ENCODE measurements at places on chromosomes 5 and 9.
A peak's percentile ranks its signal among the peaks of the same experiment; 100 is the strongest.

DNA sequence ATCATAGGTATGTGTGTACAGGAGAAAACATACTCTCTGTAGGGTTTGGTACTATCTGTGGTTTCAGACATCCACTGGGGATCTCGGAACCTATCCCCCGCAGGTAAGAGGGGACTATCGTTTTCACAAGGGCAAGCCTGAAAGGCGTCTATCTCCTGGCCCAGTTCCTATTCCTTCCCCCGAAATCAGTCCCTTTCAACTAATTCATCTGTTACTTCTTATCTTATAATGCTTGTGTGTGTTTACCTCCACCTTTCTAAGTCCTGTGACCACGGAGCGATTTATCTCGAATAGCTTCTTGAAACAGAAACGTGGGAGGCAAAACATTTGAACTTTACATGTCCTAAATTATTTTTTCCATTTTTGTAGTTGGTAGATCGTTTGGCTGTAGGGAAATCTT is 11.4 kb downstream of the ABO start:
- no peak for DNase-seq

- peak; percentile 16 for DNase-seq
Observed at GRCh38 chr9:127064335-127064734, 58.1 kb downstream of the ANGPTL2 start.

GRCh38 chr5:28403846-28404245 is 1365.5 kb upstream of the CDH9 start:
- no peak for DNase-seq

DNA sequence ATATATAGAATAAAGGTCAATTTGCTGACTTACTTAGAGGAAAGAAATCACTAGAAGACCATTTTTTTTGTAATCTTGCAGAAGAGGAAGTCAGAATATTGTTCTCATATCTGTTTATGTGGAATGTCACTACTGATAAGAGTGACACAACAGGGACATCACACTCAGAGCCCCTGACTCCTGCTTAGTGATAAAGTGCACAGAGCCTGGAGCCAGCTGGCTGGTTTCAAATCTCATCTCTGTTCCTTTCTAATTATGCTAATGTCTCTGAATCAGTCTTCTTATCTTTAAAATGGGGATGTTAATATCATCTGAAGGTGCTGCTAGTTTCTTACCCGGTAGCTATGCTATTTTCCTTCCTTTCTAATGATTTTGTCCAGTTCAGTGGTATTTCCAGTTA is 58.6 kb upstream of the LIFR start:
- no peak for DNase-seq

- no peak for DNase-seq
Observed at GRCh38 chr5:58932057-58932612, 349.3 kb downstream of the RAB3C start.

DNA sequence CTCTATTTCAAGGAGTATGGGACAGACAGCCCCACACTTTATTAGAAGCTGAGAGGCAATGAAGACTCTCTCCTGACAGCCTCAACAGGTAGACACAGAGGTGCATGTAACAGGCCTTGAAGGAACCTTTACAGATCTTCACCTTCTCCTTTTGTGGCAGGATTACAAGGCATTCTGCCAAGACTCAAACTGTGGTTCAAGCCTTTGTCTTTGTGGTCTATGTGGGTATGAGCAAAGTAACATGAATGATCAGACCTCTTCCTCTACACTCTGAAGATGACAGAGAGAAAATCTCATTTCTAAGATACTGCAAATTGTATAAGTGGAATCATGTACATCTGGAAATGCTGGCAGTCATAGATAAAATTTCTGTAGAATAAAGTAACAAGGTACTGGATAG is 346.9 kb downstream of the CDH9 start:
- DNase-seq, result no peak
